A549 treated with RU486 at 1 μM for 4 hours (cell line): ENCODE measurements at places on chromosomes 11 and 22. TPM values are rescaled to one million over a fixed set of nuclear protein-coding genes. Genes with fewer than 3 reads are reported as not detected.

The CSNK2A3 gene
- 1.9 to 2.8 TPM (median 2.2 TPM) in 5 replicates for total RNA-seq

The BATF2 gene
- 0.71 to 1.2 TPM (median 0.86 TPM) in 5 replicates for total RNA-seq

The CARD18 gene
- not detected in 5 replicates for total RNA-seq

The PHF21B gene
- 0.71 to 1.4 TPM (median 0.89 TPM) in 5 replicates for total RNA-seq

The KDELR3 gene
- 18.6 to 19.9 TPM (median 19.6 TPM) in 5 replicates for total RNA-seq

The UCP3 gene
- 1.1 to 2.0 TPM (median 1.3 TPM) in 5 replicates for total RNA-seq

The NRGN gene
- 6.3 to 12.3 TPM (median 11.2 TPM) in 5 replicates for total RNA-seq

The ZNF215 gene
- 1.1 to 1.5 TPM (median 1.2 TPM) in 5 replicates for total RNA-seq

The SCGB1A1 gene
- 0.39 TPM in 1 of 5 replicates, not detected in the others for total RNA-seq

The CCDC188 gene
- not detected in 5 replicates for total RNA-seq

The CRYAB gene
- total RNA-seq, result 5.7 to 13.0 TPM (median 7.1 TPM) in 5 replicates

The BTG4 gene
- 0.09 to 0.14 TPM (median 0.12 TPM) in 3 of 5 replicates, not detected in the others for total RNA-seq

The OR51B4 gene
- not detected in 5 replicates for total RNA-seq
